Glutamatergic neuron (in vitro differentiated cells): ENCODE measurements at places on chromosomes 12 and 14. TPM values are rescaled to one million over a fixed set of nuclear protein-coding genes. Genes with fewer than 3 reads are reported as not detected.
A peak's percentile ranks its signal among the peaks of the same experiment; 100 is the strongest.

The OTOGL gene
- 0.83 TPM for total RNA-seq

The TAS2R42 gene
- not detected for total RNA-seq

The VRK1 gene
- total RNA-seq: 50.5 TPM

The IL26 gene
- total RNA-seq: not detected

The CLEC1B gene
- total RNA-seq: not detected

The IGFBP6 gene
- not detected for total RNA-seq

DNA sequence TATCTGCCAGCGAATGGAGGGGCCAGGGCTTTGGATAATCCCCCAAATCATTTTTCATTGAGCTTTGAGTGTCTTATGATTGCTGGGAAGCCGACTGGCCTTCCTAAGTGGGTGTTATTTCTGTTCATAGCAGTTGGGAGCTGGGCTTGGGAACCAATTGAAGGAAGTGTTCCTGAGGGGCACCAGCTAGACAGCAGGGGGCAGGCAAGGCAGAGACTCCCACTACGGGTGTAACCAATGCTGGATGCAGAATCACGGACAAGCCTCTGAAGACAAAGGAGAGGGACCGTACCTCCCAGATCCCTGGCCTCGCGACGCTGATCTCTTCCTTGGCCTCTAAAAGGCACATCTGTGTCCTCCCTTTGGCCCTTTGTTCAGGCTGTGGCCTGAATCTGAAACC is 149.0 kb upstream of the PRMT8 start:
- DNase-seq: peak; percentile 80

GRCh38 chr14:34539407-34540180 is at the start of gene EAPP:
Gene EAPP (minus strand): TSS chr14:34539701. CDS start chr14:34539628, 73 bp downstream.
- DNase-seq: peak; percentile 96

DNA sequence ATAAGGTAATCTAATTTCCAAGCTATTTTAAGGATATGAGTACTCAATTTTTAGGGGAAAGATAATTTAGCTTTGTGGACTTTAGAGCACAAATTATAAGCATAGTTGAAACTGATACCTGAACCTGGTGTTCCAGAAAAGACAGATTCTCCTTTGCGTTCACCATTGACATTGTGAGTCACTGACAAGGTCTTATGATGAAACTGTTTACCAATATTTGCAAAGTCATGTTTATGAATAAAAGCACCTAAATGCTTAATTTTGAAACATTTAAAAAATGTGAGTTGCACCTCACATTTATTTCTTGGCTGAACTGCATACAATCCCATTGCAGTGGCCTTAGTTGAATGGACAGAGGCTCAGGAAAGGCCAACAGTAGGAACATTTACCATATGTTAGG is 3.9 kb downstream of the BCAT1 start:
- DNase-seq: no peak

DNA sequence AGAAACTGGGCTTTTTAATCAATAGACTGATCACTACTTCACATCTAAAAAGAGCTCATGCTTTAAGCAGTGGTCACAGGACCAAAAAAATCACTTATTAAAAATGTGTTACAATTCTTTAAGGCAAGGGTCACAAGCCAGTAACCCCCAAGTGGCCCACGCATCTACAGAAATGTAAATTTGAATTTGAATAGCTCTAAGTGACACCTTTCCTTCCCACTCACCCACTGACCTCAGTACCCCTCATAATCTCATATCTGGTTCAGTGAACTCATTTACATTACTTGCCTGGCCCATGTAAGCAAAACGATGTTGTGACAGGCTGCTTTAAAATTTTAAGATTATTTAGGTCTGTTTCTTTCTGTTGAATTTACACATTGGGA is 27.4 kb downstream of the NELL2 start:
- DNase-seq: no peak

DNA sequence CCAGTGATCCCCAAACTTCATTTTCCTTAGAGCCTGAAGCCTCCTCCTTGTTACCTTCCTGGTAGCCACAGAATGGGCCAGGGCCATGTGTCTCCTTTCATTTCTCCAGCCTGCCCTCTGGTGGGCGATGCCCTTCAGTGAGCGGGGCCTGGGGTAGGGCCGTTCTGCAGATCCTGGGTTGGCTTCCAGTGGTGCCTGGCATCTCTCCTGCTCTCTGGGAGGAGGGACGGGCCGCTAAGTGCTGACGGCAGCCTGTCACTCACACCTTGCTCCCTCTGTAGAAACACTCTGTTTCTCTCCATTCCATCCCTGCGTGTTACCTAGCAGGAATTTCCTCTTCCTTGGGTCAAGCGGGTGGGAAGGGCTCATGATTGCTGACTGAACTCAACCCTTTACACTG is 232.1 kb downstream of the CACNA1C start:
- peak; percentile 89 for DNase-seq

- no peak for DNase-seq
These were observed 238.0 kb downstream of the C12orf42 start for GRCh38 chr12:103257763-103258162.

DNA sequence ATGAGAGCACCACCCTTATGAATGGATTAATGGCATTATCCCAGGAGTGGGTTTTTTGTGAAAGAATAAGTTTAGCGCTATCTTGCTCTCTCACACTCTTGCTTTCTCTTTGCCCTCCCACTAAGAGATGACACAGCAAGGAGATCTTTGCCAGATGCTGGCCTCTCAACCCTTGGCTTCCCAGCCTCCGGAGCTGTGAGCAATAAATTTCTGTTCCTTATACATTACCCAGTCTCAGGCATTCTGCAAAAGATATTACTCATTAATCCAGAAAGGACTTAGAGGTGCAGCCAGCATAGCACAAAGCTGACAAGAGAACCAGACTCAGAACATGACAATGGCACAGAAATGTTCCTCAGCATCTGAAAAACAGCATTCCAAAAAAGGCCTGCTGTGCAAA is 190.6 kb downstream of the ITPR2 start:
- DNase-seq: no peak

DNA sequence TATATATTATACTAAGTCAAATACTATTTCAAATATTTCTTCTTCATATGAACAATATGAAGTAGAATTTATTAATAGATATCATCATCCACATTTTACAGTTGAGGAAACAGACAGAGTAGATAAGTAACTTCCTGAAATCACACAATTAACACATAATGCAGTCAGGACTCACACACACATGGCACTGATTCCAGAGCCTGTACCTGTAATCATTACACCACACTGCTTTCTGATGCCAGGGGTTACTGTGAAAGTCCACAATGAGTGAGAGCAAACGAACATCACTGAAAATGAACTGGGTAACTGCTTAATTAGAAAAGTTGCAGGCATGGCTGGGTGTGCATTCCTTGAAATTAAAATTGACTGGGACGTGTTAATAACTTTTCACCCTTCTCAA is 169.3 kb upstream of the IFNG-AS1 start:
- DNase-seq: no peak

GRCh38 chr12:6123258-6123657 is 1.2 kb downstream of the VWF start:
- no peak for DNase-seq

DNA sequence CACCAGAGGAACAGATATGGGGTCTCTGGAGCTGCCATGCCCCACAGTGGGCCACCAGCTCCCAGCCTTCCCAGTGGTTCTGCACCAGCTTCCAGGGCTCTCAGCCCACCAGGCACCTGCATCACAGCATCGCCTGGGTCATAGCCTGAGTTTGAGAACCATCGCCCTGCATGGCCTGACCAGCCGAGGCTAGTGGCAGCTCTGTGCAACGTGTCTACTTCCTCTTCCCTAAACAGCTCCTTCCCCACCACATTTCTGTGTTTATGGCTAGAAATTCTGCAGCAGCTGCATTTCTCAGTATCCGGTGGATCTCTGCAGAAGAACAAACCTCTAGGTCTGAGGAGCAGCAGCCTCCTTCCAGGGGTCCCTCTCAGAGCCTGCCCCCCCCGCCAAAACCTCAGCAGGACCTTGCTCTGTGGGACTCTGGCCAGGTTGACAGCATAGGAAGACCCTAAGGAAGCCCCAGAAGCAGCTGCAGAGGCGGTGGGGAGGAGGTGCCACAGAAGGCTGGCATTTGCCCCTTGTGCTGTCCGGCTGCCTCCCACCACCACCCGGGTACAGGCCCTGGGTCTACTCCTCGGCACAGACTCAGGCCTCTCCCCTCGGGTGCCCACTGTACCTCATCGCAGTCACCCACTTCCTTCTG is 47.7 kb downstream of the PSMA6 start:
- DNase-seq: no peak

GRCh38 chr12:98955284-98955683 is 310.2 kb downstream of the APAF1 start:
- DNase-seq: no peak

- no peak for DNase-seq
These were observed 41.1 kb downstream of the BBS10 start for GRCh38 chr12:76307083-76307482.

- DNase-seq: no peak
These were observed 145.9 kb downstream of the PDZRN4 start for GRCh38 chr12:41333974-41334373.

DNA sequence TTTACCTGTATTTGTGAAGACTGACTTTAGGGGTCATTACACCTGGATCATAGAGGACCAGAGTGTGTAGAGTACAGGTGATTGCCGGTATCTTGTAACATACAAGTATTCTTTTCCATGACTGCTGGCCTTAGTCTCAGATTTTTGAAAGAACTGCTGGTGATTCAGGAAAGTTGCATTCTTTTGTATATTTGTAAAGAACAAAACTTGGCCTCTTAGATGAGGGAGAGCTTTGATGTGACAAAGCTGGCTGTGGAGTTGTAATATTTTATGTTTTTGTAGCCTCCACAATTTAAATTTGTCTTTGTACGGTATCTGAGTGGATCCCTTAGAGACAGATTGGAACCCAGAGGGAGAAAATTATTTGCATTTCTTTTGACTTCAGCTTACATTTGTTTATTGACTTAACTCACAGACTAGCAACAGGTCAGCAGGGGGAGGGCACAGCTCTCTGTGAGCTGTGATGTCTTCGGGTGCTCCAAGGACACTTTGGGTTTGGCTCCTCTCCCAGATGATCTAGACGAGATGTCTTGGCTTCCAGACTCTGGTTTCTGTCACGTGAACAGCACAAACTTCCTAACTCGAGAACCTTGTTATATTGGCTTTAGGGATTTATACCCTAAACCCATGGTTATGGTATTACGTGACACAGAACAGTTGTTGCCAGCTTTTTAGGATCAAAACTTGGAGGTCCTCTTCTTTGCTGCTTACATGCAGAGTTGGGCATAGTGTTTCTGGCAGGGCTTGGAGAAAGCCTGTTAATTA is 65.9 kb downstream of the DAAM1 start:
- no peak for DNase-seq

DNA sequence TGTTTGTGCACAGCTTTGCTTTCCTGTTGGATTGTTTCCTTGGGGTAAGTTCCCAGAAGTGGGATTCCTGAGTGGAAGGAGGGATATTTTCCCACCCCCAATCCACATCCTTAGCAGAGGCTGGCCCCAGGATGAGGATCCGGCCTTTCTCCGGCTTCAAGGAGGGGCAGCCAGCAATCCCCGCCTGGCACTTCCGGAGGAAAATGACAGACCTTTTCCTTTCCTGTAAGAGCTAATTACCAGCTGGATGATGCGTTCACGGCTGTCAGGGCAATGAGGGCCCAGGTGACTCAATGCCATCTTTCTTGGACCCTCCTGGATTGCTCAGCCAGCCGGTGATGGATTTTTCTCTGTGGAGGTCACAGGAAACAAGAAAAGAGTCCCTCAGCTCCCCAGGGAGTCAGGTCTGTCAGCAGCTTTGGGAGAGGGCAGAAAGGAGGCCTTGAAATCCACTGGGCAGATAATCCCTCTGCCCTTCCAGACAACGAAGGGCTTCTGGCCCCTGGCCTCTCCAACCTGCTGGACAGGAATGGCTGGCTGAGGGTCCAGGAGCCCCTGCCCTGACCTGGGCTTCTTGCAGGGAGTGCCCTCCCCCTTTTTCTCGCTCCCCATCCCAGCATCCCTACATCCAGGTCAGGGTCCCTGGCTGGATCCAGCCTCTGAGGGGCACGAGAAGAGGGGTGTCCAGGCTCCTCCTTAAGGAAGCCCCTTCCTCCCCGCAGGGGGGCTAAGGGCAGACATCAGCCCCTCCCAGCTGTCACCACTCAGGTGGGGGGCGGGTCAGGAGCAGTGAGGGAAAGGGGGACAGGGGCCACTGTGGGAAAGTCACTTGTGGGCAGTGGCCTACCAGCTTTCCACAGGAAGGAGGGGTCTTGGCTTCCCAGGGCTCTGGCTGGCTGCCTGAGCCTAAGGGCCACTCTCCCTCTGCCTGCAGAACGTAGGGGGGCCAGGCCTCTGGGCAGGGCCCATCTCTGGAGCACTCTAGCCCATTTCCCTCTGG is 16.1 kb upstream of the CCDC85C start:
- no peak for DNase-seq

DNA sequence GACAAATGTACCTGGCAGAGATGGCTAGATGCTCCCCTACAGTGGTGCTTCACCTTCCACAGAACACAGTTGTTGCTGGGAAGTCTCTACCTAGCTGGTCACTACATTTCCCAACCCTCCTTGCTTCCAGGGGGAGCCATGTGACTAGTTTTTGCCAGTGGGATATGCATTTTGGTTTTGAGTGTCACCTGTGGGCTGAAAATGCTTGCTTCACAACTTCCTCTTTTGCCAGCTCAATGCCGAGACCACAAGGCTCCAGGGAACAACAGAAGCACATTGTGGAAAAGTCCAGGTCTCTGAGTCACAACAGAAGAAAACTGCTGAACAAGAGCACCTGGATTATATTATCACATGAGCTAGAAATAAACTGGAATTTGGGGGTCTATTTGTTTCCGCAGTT is 48.5 kb upstream of the ARHGAP5 start:
- no peak for DNase-seq

DNA sequence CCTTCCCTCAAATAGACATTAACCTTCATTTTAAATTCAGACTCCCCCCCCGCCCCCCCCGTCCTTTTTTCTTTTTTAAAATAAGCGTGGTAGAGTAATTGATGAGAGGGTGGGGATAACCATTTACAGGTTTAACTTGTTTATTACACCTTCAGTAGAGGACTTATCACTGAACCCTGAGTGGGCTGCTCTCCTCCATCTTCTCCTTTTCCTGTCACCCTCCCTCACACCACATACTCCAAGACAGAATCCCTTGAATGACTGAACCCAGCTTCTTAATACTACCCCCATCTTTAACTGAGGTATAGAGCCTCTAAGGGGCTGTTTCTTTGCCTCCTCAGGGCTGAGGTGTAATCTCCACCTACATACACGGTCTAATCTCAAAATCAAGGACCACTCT is 3.7 kb upstream of the IKZF4 start:
- DNase-seq: no peak

DNA sequence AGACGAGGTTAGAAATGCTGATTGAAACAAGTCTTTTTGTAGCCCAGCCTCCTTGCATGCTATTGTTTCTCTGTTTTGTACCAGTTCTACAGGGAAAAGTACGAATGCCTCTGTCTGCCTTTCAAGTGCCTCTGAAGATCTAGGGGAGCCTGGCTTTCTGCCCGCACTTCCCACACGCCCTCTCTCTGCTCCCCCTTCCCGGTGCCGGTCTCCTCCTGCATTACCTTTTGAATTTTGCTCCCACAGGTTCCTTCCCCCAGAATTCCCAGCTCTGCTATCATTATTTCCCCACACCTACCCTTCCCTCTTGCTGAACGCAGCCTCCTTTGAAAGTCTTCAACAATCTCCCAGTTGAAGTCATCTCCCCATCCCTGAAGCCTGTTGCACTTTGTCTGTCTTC is 689.7 kb downstream of the BCL11B start:
- no peak for DNase-seq
